ENCODE measurements at places on chromosomes 16 and 17. TPM values are rescaled to one million over a fixed set of nuclear protein-coding genes. Genes with fewer than 3 reads are reported as not detected.

Gene PYCARD
- 4.5 TPM for total RNA-seq

Gene KREMEN2
- not detected for total RNA-seq

DNA sequence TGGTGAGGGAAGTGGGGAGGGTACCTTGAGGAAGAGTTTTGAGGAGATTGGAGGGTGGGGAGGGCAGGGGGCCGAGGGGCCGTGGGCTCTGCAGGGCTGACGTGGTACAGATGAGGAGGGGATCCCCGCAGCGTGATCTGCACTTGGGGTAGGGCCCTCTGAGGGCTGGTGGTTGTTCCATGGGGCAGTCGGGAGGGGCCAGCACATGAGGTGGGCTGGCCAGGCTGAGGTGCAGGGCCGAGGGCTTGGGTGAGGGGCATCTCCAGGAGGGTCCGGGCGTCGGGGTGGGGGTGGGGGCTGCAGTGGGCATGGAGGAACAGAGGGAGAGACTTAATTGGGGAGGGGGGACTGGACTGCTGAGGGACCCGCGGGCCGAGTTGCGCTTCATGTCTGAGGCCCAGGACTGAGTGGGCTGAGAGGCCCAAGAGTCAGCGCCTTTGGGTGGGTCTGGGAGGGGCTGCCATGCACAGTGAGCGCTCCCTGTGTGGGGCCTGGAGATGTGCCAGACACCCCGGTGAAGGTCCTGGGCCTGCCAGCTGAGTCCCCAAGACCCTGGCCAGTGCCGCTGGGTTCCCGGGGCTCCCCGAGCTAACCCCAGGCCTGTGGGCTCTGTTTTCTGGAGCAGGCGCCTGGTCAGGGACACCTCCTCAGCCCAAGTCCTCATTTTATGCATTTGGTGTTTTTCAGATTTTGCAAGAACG lies 13.3 kb downstream of the PRSS27 start:
- no peaks in the 10 kb centered on the region for H3K4me1 ChIP-seq
- no peak overlapping the region for H3K4me3 ChIP-seq
- H3K27me3 ChIP-seq, result no peaks in the 10 kb centered on the region
- no peak overlapping the region for H3K27ac ChIP-seq
- H3K36me3 ChIP-seq, result peaks cover 7% of the 10 kb centered on the region

Gene PRSS27
- total RNA-seq, result 1.6 TPM

DNA sequence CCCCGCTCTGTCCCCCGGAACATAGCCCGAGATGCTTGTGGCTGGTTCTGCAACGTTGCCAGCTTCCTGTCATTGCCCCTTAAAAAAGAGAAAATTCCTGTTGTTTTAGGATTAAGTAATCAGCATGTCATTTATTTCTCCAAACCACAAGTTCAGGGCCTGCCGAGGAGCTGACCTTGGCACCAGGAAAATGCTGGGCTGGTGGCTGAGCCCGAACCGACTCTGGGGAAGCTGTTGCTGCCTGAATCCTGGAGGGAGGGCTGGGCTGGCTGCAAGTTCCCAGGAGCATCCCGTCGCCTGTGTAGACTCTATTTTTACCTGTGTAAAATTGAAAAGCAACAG lies 130.9 kb upstream of the FOXF1 start:
- H3K4me1 ChIP-seq, result no peaks in the 10 kb centered on the region
- no peak for DNase-seq
- no peaks in the 10 kb centered on the region for H3K27me3 ChIP-seq
- H3K27ac ChIP-seq, result no peak overlapping the region
- H3K36me3 ChIP-seq, result no peaks in the 10 kb centered on the region
- no peak overlapping the region for H3K4me3 ChIP-seq

Gene SGCA
- not detected for total RNA-seq

Gene SOX8
- 0.62 TPM for total RNA-seq

DNA sequence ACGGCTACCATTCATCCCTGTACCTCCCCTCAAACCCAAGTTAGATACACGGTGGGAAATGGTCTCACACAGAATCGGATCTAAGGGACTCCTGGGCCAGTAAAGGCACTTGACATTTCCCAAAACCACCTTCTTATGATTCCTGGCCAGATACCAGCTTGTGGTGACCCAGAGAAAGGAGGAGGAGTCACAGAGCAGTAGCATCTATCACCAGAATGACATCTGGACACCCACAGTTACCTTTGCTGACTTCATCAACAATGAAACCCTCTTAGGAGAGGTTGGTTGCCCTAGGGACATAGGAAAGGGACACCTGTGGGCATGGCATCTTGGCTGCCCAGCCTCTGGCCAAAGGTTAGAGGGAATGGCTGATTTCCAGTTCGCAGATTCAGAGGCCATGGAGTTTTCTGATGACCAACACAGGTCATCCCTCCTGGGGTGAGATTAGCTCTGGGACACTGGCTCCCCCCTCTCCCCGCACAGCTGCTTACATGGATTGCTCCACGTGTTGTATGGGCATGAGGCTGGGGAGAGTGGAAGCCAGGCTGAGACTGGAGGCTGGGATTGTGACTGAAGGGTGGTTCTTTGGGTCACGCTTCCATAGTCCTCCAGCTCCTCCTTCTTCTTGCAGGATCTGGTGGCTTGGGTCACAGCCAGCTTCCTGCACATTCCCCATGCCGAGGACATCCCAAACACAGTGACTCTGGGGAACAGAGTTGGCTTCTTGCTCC lies 1.4 kb upstream of the AOC3 start:
- no peak for DNase-seq
- no peaks in the 10 kb centered on the region for H3K27me3 ChIP-seq
- no peaks in the 10 kb centered on the region for H3K4me1 ChIP-seq
- H3K4me3 ChIP-seq, result no peak overlapping the region
- H3K36me3 ChIP-seq, result peaks cover 7% of the 10 kb centered on the region

- H3K4me1 ChIP-seq, result peaks cover 22% of the 10 kb centered on the region
- H3K27me3 ChIP-seq, result no peaks in the 10 kb centered on the region
- DNase-seq, result no peak
- H3K4me3 ChIP-seq, result no peak overlapping the region
- H3K36me3 ChIP-seq, result no peaks in the 10 kb centered on the region
Measured at GRCh38 chr17:68382582-68383085, 74.7 kb downstream of the WIPI1 start.

Gene TGFB1I1
- total RNA-seq, result 1.1 TPM

GRCh38 chr17:29787995-29788394 lies 142.0 kb downstream of the SSH2 start:
- no peak overlapping the region for H3K27ac ChIP-seq
- H3K27me3 ChIP-seq, result no peaks in the 10 kb centered on the region
- H3K36me3 ChIP-seq, result no peaks in the 10 kb centered on the region
- no peak for DNase-seq
- H3K4me3 ChIP-seq, result no peak overlapping the region
- no peaks in the 10 kb centered on the region for H3K4me1 ChIP-seq

GRCh38 chr16:83554096-83554495 lies 253.7 kb upstream of the HSBP1 start:
- no peaks in the 10 kb centered on the region for H3K36me3 ChIP-seq
- no peaks in the 10 kb centered on the region for H3K4me1 ChIP-seq
- H3K27me3 ChIP-seq, result no peaks in the 10 kb centered on the region
